Cortex of kidney (tissue), 1 donor: ENCODE measurements at places on chromosomes 11 and 22.

DNA sequence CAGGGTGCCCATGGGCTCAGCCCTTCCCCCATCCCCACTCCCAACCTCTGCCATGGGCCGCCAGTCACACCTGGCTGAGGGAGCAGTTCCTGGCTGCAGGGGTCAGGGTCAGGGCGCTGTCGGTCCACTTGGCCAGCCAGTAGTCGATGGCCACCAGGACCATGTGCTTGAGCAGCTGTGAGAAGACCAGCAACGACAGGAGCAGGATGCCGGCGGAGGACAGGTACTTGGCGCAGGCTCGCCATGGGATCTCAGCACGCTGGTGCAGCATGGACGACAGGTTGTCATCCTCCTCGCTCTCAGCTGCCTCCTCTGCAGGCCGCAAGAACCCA, 18.3 kb upstream of the KCNJ11 start:
- no peak for DNase-seq

GRCh38 chr22:42399315-42400271, 32.6 kb downstream of the NFAM1 start:
- no peak for DNase-seq

DNA sequence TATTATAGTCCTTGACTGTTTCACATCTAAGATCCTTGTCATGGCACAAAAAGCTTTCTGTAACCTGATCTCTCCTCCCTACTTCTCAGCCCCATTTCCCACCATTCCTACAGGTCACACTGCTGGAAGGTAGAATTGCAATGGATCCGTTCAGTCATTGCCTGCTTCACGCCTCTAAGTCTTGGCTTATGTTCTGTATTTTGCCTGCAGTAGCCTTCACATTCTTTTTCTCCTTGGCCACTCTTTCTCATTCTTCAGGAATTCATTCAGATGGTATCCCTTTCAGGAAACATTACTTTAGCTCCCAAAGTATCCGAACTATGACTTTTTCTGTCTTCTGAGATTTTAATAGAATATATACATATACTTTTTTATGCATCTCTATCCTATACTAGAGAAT, 731.5 kb downstream of the NTM start:
- no peak for DNase-seq

GRCh38 chr11:84819537-84819936, 807.6 kb downstream of the DLG2 start:
- no peak for DNase-seq

- DNase-seq = no peak
Observed at GRCh38 chr11:12636871-12637410, 37.3 kb upstream of the TEAD1 start.

DNA sequence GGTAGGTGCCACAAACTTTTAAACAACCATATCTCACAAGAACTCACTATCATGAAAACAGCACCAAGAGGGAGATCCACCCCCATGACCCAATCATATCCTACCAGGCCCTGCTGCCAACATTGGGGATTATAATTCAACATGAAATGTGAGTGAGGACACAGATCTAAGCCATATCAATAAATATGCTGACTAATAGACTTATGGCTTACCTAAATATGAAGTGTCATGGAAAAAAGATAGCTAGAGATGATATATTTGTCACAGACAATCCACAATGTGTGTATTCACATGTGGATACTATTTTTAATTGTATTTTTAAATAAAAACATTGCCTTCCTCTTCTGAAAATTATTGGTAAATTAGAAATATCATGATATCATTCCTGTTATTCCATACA, 38.2 kb upstream of the RAB38 start:
- DNase-seq = no peak

DNA sequence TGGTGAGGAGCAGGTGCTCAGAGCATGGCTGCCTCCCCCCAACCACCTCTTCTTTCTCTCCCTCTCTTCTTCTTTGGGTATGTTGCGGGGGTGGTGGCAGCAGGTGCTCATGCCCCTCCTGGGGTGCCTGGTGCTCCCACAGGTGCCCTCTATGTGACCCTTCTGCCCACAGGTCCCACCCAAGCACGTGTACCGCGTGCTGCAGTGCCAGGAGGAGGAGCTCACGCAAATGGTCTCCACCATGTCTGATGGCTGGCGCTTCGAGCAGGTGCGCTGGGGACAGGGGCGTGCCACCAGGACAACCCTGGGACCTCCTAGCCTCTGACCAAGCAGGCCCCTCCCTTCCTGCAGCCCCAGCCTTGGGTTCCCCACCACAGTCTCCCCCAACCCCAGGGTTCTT, 5.7 kb downstream of the KCTD17 start:
- DNase-seq = no peak

GRCh38 chr11:46701078-46701654, 335 bp downstream of the ZNF408 start:
- no peak for DNase-seq

- no peak for DNase-seq
Observed at GRCh38 chr22:23774922-23775436, 2.3 kb downstream of the MMP11 start.

DNA sequence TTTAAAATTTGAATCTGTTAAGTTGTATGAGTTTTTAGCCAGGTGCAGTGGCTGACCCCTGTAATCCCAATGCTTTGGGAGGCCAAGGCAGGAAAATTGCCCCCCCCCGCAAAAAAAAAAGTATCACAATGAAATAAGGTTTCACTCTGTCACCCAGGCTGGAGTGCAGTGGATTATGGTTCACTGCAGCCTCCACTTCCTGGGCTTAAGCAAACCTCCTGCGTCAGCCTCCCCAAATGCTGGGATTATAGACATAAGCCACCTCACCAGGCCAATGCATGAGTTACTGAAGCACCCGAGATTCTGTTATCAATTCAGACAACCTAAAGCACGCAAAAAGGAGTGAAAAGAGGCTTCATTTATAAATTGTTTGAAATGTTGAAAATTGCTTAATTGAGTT, 2.4 kb upstream of the CHID1 start:
- DNase-seq = no peak

GRCh38 chr22:17847360-17848078, 73.2 kb upstream of the BID start:
- DNase-seq = no peak

- no peak for DNase-seq
Observed at GRCh38 chr22:23938328-23939016, 22.5 kb downstream of the GSTT2B start.

DNA sequence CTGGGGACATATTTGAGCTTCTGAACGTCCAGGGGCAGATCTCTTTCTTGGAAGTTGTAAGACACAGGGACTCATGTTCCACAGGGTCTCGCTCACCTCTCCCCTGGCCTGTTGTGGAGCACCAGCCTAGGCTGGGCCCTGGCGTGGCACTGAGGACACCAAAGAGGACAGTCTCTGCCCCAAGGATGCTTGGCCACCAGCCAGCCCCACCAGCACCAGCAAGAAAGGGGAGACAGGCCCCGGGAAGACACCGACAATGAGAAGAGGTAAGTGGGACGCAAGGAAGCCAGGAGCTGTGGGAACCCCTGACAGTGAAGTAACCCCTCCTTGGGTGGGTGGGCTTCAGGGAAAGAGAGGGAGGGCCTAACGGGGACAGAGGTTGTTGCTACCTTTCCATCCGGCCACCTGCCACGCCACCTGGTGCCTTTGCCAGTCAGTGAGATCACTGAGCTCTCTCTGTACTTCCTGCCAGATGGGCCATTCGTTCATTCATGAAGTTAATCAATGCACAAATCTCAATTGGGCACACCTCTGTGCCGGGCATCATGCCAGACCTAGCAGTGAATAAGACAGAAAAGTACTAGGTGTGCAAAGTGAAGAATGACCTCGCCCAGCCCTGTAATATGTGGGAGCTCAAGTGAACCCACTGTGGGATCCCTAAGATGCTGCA, 11.1 kb downstream of the APOL5 start:
- no peak for DNase-seq

DNA sequence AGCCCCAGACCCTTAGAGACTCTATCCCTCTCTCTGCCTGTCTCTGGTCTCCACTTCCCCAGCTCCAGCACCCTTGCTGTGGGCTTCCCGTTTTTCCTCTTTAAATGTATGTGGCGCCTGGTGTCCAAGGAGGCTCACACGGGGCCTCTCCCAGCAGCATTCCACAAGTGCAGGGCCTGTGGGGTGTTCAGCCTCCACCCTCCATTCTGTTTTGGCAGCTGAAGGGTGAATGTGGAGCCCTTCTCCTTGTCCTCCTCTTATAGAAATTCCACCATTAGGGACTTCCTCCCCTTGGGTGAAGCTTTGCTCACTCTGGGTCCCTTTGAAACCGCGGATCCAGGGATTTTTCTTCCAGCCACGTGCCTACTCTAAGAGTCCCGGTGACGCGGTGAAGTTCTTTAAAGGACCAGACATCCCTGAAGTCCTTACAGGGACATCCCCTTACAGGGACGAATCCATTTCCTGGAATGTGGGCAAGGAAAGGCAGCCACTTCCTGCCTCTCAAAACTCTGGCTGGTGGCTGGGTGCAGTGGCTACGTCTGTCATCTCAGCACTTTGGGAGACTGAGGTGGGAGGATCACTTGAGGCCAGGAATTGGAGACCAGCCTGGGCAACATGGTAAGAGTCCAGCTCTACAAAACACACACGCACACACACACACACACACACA, 1.6 kb upstream of the TSPAN18 start:
- DNase-seq = no peak

- DNase-seq = no peak
Observed at GRCh38 chr11:35146074-35146521, 7.1 kb downstream of the CD44 start.

GRCh38 chr11:119108146-119108856, 1.2 kb downstream of the C2CD2L start:
- DNase-seq = no peak
